ENCODE measurements at places on chromosomes 3 and 15.

- no peak for DNase-seq
Observed at GRCh38 chr3:184784731-184785500, 27.1 kb upstream of the VPS8 start.

DNA sequence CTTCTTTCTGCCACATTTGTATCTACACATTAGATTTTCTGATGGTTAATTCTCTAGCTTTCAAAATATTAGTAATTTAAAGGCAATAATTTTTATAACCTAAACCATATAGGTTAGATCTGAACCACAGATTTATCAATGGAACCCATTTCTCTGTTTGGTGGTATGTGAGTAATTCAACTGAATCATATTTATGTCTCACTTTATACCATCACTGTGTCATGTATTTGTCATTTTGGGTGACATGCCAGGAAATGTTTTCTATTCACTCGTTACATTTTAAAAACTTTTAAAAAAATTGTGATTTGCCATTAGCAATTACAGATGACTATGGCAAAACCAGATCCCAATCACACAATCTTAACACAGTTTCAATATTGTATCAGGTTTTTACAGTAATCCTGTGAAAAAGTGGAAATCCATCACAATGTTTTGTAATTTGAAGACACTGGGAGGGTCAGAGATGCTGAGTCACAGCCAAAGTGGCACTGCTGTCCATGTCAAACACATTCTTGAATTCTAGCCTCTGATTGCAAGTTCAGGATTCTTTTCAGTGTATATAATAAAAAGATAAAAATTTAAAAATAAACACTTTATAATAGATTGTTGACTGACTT, 356.0 kb upstream of the RBMS3 start:
- DNase-seq = no peak

- no peak for DNase-seq
Observed at GRCh38 chr3:60703008-60703407, 548.2 kb downstream of the FHIT start.

DNA sequence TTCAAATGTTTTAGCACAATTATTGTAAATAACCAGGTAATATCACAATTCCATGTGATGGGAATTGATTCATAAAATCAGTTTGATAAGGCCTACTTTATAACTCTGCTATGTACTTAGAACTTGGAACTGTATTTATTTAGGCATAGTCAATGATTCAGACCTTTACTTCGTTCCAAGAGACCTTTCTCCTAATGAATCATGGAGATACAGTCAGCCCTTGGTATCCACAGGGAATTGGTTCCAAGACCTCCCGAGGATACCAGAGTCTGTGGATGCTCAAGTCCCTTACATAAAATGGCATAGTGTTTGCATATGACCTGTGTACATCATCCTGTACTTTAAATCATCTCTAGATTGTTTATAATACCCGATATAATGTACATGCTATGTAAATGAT, 60.8 kb upstream of the UMPS start:
- no peak for DNase-seq

DNA sequence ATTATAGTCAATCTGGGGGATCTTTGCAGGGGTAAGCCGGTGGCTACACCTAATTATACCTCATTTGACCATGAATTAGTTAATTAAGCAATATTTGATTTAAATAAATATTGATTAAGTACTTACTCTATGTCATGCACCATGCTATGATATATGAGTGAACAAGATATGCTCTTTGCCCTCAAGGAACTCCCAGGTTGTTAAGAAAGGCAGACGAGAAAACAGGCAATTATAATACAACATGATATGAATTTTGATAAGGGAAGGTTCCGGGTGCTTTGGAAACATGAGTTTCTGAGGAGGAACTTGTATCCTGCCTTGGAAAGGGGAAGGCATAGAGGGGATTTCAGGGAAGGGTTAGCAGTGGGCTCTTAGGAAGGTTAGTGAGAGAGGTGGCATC, 412.9 kb downstream of the WDR72 start:
- DNase-seq = no peak

- peak; percentile 58 for DNase-seq
Observed at GRCh38 chr3:123143669-123144411, 57.9 kb upstream of the SEC22A start.

DNA sequence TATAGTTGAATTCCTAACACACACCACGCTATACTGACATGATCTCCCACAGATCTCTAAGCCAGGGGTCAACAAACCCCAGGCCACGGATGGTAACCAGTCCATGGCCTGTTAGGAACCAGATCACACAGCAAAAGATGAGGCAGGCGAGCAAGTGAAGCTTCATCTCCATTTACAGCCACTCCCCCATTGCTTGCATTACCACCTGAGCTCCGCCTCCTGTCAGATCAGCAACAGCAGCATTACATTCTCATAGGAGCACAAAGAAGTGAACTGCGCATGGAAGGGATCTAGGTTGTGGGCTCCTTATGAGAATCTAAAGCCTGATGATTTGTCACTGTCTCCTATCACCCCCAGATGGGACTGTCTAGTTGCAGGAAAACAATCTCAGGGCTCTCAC, 2.7 kb downstream of the PDCD7 start:
- peak; percentile 42 for DNase-seq

GRCh38 chr3:196987022-196987421, 18.4 kb upstream of the PIGZ start:
- DNase-seq = no peak

Measured in ELF-1 (cell line).